ENCODE measurements at places on chromosomes 4 and X.
A peak's percentile ranks its signal among the peaks of the same experiment; 100 is the strongest.

GRCh38 chrX:118208481-118208880 is 91.9 kb upstream of the KLHL13 start:
- DNase-seq = no peak

- no peak for DNase-seq
These were observed 482.6 kb upstream of the GALNT7 start for GRCh38 chr4:172686021-172686420.

- DNase-seq = no peak
These were observed 36.0 kb downstream of the IRF2 start for GRCh38 chr4:184438375-184438774.

- DNase-seq = peak; percentile 54
These were observed 73.2 kb downstream of the NFKB1 start for GRCh38 chr4:102574317-102574716.

GRCh38 chr4:150973626-150974251 is 41.3 kb downstream of the LRBA start:
- DNase-seq = no peak

GRCh38 chrX:7202206-7202605 is 54.3 kb upstream of the PUDP start:
- no peak for DNase-seq

DNA sequence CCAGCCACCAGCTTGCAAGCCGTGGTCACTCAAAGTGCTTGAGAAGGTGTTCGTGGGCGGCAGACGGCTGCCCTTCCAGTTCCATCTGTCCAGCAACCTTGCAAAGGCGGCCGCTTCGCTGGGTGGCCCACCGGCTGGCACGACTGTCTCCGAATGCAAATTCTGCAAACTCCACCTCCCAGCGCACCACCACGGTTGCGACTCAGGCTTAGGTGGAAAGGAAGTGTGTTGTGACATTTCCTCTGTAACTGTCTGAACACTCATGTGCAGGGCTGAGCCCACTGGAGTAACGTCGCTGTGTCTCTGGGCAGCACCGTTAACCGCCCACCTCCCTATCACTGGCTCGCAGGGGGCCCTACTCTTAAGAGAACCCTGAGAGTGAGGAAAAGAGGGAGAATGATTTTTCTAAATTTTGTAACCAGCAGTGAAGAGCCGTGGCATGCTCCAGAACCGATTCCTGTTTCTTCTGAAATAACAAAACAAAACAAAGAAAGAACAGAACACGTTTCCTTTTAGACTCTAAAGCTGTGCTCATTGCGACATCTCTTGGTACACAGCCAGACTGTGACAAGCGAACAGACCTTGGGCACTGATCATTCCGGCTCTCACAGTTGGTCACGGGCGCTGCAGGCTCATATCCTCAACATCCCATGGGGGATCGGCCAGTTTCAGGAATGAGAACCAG is at the start of gene P2RY8:
TSS of gene P2RY8 (minus strand) at position 155 of the 685 bp plus-strand sequence. CDS start 70,627 bp downstream, outside the sequence.
- peak; percentile 11 for DNase-seq

DNA sequence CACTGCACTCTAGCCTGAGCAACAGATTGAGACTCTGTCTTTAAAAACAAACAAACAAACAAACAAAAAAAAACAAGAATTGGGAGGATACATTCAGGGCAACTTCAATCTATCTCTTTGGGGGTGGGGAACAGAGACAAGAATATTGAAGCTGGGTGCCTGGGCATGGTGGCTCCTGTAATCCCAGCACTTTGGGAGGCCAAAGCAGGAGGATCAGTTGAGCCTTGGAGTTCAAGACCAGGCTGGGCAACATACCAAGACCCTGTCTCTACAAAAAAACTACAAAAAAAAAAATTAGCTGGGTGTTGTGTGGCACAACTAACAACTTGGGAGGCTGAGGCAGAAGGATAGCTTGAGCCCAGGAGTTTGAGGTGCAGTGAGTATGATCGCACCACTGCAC is 1.2 kb downstream of the LETM1 start:
- DNase-seq = no peak

- DNase-seq = peak; percentile 13
These were observed 33.7 kb upstream of the FGF13 start for GRCh38 chrX:138745196-138745595.

DNA sequence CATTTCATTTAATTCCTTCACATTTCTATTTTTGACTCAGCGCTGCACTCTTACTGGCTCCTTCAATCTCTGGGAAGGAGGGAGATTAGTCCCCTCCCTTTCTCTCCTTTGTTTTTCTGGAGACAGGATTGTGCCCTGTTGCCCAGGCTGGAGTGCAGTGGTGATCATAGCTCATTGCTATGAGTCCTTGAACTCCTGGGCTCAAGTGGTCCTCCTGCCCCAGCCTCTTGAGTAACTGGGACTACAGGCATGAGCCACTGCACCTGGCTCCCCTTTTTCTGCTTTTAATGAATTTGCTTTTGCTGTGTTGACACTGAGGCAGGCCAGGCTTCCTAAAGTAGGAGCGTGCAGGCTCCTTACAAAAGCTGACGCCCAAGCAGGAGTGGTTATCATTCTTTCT is 10.5 kb downstream of the TBC1D14 start:
- DNase-seq = no peak

GRCh38 chr4:958696-959337 is 14.6 kb downstream of the DGKQ start:
- no peak for DNase-seq

- DNase-seq = peak; percentile 3
These were observed 58.9 kb downstream of the ARX start for GRCh38 chrX:24956828-24957227.

DNA sequence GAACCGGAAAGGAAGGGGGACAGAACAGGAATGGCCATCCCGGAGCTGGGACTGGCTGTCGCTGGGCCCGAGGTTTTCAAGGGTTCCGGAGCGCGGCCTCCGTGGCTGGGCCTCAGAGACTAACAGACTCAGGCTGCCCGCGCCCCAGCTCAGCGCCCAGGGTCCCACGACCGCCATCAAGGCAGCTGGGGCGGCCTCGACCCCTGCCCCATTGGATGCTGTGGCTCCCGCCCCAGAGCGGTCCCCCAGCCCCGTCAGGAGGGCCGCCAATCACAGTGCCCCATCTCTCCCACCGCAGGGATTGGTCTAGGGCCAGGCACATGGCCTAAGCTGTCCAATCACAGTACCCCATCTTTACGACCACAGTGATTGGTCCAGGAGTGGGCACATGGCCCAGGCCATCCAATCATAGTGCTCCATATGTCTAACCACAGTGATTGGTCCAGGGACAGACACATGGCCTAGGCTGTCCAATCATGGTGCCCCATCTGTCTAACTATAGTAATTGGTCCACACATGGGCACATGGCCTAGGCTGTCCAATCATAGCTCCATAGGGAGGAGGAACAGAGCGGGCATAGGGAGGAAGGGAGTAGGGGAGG is 105.3 kb upstream of the NKX1-1 start:
- DNase-seq = no peak

DNA sequence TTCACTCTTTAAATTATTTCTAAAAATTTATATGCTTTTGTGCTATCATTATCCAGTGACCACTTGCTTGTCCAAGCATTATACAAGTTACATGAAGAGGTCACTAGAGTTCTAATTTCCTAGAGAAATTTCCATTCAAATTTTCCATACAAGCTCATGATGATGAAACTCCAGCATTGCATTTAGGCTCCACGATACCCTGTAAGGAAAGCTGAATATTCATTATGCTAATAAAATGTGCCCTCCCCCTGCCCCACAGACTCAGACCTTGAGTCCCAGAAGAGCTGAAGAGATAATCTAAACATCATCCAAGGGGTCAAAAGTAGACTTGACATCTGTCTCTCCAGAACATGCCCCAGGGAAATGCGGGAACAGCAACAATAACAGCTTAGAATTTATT is 19.6 kb upstream of the FAM156A start:
- no peak for DNase-seq

DNA sequence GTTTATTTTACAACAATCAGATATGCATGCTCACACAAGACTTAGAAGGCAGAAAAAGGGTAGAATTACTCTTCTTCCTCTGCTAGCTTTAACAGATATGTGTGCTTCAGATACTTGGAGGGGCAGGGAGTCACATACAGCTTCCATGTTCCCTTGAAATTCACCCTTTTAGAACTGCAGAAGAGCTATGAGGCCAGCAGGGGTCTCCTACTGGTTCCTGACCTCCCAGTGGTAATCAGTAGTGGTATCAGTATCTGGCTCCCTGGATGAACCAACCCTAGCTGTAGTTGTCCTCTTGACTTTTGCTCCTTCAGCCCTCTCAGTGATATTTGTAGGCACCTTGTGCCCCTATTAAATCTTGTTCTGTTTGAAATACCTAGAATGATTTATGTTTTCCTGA is 81.5 kb downstream of the RCHY1 start:
- DNase-seq = no peak

DNA sequence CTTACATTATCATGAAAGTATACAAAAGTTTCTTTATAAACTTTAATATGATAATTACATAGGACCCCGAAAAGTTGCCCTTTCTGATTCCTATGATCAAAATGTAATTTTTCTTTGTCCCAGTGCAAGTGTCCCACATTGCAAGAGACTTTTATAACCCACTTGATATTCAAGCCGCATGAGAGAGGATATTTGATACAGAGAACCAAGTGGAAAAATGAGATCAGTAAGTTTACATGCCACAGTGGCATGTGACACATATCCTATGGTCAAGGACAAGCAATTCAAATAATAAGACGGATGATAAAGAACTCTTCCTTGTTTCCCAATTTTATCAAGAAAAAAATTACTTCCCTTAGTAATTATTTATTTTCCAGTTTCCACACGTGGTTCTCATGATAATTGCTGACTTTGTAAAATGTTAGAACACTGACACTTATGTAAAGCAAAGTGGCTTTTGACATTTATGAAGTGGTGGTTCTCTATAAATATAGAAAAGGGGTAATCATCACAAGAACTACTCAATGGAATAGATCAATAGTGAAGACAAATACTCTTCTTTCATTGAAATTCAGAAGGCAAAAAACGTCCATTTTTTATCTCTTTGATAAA is 273.7 kb upstream of the NOCT start:
- DNase-seq = no peak

DNA sequence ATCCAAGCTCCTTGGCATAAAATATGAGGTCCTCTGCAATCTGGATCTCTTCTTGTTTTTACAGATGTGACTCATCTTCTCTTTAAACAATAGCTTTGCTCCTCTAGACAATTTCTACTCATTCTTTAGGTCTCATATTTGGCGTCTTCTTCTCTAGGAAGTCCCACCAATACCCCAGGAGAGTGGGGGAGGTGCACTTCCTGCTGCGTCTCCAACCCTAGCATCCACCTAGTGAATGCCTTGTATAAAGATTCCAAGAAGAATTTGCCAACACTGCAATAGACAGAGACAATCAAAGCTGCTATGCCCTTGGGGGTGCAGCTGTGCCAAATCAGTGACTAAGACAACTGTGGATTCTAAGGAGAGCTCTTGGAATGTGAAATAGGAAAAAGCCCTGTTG is 45.7 kb upstream of the SLC10A7 start:
- peak; percentile 4 for DNase-seq

- DNase-seq = peak; percentile 50
These were observed 54.6 kb upstream of the ANK2 start for GRCh38 chr4:112994732-112995464.

DNA sequence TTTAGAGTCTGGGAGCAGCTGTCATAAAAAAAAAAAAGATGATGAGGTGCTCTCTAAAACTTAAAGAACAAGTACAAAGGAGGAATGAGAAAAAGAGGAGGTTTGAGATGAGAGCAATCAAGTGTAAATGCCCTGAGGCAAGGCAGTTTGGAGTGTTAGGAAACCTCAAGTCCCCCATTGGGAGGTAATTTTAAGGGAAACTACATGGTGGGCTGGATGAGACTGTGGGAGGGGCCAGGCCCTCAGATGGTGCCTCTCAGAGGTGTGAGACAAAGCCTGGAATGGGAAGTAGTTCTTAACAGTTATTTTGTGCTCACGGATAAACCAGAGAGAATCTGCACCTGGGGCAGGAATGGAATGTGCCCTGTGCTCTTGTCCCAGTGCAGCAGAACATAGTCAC is 1.9 kb upstream of the MAGEB3 start:
- no peak for DNase-seq

DNA sequence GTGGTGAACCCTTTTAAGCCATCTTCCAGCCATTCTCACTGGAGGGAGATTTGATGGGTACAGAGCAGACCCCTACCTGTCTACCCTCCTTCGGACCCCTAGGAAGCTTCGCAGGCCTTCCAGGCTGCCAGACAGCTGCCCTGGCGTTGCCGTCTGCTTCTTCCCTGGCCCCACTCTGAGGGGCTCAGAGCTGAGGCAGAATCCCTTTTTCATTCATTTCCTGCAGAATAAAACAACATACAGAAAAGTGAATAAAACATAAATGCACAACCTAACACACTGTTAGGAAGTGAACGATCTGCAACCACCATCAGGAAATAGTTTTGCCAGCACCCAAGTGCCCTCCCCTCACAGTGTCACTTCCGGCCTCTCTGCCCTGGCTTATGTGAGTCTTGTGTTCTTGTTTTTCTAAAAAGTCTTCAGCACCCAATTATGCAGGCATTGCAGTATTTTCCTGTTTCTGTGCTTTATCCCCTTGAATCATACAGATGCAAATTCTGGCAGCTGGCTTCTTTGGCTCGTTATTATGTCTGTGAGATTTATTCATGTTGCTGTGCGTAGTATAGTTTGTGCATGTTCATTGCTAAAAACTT is 5.6 kb upstream of the ADD1 start:
- peak; percentile 53 for DNase-seq

- peak; percentile 76 for DNase-seq
These were observed 496.7 kb downstream of the SPRY1 start for GRCh38 chr4:123893011-123893981.

GRCh38 chr4:8439914-8440491 is 520 bp downstream of the ACOX3 start:
- no peak for DNase-seq
